RPMI7951 (cell line): ENCODE measurements at places on chromosomes 16 and 17. TPM values are rescaled to one million over a fixed set of nuclear protein-coding genes. Genes with fewer than 3 reads are reported as not detected.

The PGS1 gene
- total RNA-seq, result 19.5 and 21.9 TPM in 2 replicates

DNA sequence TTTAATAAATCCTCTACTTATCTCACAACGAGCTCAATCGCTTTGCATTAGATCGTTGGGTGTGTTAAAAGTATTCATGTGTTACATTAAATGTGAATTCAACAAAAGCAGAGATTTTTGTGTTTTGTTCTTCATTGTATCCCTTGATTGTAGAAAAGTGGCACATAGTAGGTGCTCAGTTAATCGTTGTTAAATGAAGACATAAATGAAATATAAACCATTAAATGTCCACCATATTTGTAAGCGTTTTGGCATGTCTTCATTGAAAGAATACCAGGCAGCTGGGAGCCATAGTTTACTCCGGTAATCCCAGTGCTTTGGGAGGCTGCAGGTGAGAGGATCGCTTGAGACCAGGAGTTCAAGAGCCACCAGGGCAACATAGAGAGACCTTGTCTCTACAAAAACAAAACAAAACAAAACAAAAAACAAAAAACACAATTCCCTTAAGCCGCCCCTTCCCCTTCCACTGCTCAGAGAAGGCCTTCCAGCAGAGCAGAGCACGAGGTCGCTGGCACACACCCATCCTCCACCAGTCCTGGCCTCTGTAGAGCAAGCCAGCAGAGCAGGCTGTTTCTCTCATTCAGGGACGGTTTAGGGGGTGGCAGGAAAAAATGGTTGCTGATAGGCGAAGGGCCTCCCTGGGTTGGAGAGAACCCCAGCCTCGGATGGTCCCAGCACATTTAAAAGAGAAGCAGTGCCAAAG lies 673 bp upstream of the CHD9 start:
- peak; percentile 22 for DNase-seq

DNA sequence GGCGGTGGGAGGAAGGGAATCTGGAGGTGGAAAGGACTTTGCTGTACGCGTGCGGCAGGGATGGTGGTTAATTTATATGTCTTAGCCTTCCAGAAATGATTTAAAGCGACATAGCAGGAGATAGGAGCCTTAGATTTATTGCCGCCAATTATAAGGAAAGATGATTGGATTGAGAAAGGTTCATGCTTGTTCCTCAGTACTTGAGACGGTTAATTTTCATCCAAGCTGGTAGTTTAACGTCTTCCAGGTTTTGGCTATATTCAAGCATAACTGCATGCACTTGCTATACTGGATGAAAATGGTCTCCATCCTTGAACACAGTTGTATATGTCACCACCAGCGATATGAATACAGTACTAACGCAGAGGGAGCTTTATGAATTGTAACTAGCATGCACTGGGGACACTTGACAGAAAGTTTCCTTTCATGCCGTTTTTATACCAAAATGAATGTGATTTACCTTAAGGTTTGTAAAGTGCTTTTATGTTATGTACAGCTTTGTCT lies 610 bp upstream of the PEX12 start:
- no peak for DNase-seq

- DNase-seq, result peak; percentile 17
These were observed 23.5 kb upstream of the DHRS13 start for GRCh38 chr17:28926366-28926765.

The RNU2-1 gene
- not detected in 2 replicates for total RNA-seq

DNA sequence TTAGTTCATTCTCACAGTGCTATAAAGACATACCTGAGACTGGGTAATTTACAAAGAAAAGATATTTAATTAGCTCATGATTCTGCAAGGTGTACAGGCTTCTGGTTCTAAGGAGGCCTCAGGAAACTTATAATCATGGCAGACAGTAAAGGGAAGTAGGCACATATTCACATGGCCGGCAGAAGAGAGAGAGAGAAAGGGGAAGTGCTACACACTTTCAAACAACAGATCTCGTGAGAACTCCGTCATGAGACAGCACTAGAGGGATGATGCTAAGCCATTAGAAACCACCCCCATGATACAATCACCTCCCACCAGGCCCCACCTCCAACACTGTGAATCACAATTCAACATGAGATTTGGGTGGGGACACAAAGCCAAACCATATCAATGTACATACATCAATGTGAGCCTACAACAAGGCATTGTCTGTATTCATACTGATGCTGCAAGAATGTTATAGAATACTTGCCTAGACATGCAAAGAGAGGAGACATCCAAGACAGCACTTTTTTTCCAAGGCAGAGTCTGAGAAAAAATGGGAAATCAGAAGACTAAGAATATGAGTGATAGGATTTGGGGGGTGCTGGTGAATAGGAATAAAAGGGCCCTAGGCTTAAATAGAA lies 114.8 kb upstream of the XYLT1 start:
- DNase-seq, result no peak

The KRT25 gene
- total RNA-seq, result not detected in 2 replicates

The KRTAP3-1 gene
- not detected in 2 replicates for total RNA-seq

- DNase-seq, result peak; percentile 58
These were observed 1373.3 kb upstream of the GOT2 start for GRCh38 chr16:60107437-60107836.

- peak; percentile 14 for DNase-seq
These were observed 221.7 kb upstream of the CDH11 start for GRCh38 chr16:65343556-65343955.

- DNase-seq, result peak; percentile 23
These were observed 763 bp upstream of the TOM1L1 start for GRCh38 chr17:54899721-54900456.

- peak; percentile 75 for DNase-seq
These were observed at the start of gene RAB11FIP3 for GRCh38 chr16:425082-425718. TSS of gene RAB11FIP3 (plus strand) at chr16:425649. CDS start at chr16:426007, 358 bp downstream.
